Activated gamma-delta T cell treated with anti-CD3 and anti-CD28 coated beads, Interleukin-2, amount 50 U/mL, for 16 hours (primary cell): ENCODE measurements at places on chromosomes 7 and 10.

DNA sequence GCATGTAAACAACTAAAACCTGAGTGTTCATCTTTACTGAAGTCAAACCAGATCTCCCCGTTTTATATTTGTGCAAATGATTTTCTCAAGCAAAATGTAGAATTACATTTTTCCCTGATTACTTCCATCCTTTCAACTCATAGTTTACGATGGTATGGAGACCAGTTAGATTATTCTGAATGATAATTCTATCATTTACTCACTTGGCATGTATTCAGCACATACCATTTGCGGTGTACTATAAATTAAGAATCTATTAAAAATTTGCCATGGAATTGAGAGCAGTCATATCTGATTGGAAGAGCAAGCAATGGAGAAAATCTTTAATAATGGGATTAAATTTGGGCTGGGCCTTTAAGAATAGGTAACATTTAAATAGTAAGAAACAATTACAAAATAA lies 22.4 kb downstream of the DNAJC1 start:
- DNase-seq, result no peak

DNA sequence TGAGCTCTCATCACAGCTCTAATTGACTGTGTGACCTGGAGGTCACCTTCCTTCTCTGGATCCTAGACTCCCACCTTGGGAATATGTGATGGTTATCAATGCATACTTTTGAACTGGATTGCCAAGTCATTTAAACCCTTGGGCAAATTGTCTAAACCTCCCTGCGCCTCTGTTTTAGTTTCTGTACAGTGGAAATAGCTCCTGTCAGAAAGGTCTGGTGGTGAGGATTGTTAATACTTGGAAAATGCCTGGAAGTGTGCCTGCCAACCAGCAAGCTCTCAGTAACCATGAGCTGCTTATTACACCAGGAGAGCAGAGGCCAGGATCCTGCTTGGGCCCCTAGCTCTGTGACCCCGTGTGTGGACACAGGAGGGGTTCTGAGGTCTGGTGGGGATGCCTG lies 108.7 kb upstream of the PPIF start:
- no peak for DNase-seq

DNA sequence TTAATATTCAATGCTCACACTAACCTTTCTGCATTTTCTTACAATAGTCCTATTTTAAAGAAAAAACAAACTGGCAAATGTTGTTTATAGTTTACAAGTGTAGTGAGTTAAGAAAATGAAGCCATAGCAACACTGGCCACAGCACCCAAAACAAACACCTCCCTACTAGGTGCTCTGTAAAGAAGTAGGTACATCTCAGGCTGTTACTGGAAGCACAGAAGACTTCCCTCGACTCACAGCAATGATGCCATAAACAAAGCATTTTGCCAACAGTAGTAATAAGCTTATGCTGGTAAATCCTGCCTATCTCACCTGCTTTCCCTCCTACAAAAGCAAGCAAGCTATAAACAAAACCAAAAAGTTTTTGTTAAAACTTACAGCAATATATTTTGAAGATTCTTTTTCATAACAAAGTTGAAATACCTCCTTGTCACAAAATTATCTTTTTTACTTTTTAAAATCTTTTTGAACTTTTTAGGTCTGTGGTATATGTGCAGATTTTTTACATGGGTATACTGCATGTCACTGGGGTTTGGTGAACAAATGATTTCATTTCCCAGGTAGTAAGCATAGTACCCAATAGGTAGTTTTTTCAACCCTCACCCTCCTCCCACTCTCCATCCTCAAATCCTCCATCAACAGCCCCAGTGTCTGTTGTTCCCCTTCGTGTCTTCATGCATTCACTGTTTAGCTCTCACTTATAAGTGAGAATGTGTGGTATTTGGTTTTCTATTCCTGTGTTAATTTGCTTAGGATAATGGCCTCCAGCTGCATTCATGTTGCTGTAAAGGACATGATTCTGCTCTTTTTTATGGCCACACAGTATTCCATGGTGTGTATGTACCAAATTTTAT lies 28.4 kb downstream of the COA1 start:
- no peak for DNase-seq

DNA sequence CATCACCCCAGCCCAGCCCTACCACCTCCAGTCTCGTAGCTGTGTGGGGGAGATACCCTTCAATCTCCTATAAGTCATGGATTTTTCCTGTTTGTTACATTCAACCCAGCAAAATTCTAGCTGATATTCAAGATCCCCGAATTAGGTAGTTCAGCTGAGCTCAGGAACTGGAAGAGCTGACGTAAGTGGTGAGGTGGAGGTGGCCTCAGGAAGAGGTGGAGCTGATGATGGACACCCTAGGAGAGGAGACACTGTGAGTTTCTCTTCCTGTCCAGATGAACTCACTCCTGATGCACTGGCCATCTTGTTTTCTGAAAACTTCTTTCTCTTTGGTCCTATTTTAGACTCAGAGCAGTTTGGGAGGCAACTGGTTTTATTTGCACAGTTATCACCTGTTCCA lies 90.5 kb upstream of the PITRM1 start:
- no peak for DNase-seq

- DNase-seq, result no peak
These were observed 15.6 kb downstream of the FAM107B start for GRCh38 chr10:14758994-14759664.

DNA sequence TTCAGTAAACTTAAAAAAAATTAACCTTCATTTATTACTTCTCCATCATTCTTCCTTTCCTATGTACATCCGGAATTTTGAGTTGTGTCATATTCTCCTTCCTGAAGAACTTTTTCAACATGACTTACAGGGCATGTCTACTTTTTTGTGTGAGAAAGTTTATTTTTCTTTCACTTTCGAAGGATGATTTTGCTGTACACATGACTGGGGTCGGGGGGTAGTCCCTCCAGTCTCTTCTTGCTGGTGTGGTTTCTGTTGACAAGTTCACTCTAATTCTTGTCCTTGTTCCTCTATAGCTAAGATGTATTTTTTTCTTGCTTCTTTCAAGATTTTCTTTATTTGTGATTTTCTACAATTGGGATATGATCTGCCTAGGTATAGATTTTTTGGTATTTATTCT lies 55.8 kb downstream of the INPP5A start:
- no peak for DNase-seq

- no peak for DNase-seq
These were observed 14.0 kb upstream of the CDH23 start for GRCh38 chr10:71382757-71383156.

DNA sequence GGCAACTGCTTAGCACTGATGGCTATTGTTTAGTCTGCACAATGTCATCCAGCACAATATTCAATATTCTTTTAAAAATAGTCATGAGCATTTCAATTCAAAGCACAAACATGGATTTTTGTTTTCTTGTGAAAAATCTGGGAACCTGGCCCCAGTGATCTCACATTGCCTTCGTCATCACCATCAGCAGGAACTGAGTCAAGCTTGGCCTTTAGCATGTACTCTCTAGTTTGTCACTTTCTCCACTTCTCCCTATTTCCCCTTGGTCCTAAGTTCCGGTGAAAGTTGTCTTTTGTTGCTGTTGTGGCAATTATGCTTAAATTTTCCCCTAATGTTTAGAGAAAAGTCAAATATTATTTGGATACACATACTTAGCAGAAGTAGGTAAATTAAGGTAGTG lies 252.9 kb upstream of the SORCS1 start:
- DNase-seq, result no peak

GRCh38 chr10:121373411-121373810 lies 224.8 kb downstream of the FGFR2 start:
- DNase-seq, result no peak

- DNase-seq, result no peak
These were observed 35.5 kb downstream of the SVOPL start for GRCh38 chr7:138665669-138666140.

DNA sequence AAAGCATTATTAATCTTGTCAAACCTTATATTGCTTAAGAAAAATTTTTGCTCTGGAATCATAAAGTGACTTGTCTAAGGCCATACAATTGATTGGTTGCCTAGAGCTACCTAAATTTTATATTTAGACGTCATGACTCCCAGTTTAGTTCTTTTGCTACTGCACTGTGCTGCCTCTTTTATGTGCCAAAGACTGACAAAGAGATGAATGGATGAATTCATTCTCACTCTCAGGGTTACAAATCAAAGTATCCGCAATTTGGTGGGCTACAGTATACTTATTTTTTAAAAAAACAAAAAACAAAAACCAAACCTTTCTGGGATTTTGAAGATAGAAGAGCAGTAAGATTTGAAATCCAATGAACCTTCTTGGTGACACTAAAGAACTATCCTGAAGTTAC lies 27.7 kb upstream of the TMEM229A start:
- DNase-seq, result no peak

DNA sequence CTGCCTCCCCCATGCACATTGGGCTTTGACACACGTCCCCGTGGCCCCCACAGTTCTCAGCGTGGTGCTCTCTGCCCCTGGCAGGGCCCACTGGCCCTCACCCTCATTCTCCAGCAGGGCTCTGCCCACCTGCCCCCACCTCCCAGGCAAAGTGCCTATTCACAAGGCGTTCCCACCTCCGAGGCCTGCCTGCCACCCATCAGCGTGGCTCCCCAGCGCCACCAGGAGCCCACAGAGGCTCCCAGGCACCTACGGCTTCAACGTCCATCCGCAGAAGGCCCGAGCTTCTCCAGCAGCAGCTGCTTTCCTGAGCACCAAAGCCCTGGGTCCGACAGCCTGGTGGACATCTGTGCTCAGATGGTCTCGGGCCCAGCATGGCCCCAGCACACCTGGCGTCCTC lies 211.8 kb upstream of the PPP2R2D start:
- no peak for DNase-seq

GRCh38 chr10:43749940-43750552 lies 101.4 kb upstream of the ZNF32 start:
- no peak for DNase-seq

DNA sequence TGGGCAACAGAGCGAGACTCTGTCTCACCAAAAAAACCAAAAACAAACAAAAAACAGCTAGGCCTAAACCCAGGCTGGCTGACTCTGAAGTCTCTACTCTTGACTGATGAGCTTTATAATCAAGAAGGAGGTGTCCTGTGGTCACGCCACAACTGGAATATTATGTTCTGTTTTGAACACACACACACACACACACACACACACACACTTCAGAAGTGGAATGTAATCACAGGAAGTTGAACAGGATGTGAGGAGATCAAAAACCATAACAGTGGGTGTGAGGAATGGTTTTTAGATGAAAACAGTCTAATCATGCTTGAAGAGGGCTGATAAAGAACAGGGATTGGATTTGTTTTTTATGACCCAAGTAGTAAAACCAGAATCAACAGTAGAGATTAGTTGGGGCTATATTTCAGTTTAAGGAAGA lies 51.1 kb upstream of the IL6 start:
- DNase-seq, result no peak

DNA sequence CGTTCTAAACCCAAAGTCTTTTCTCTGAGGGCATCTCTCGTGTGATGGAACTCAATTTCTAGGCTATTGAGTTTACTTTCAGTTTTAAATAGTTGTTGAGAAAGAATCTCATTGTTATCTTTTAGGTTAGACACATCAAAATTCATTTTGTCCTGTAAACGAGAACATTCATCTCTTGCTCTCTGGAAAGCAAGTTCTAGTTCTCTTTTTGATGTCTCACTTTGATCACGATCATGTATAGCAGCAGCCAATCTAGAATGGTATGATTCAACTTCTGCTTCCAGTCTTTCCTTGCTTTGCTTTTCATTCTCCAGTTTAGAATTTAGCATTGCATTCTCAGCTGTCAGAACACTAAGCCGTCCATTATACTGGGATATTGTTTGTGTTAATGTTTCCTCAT lies 65.1 kb downstream of the ANKRD26 start:
- DNase-seq, result no peak

- DNase-seq, result no peak
These were observed 174.2 kb upstream of the VIPR2 start for GRCh38 chr7:159318682-159319351.

GRCh38 chr10:44020322-44021111 lies 364.4 kb downstream of the CXCL12 start:
- no peak for DNase-seq

GRCh38 chr7:45980181-45980905 lies 59.3 kb upstream of the IGFBP3 start:
- no peak for DNase-seq

- DNase-seq, result no peak
These were observed 158.4 kb downstream of the ZMYND11 start for GRCh38 chr10:293636-294035.

GRCh38 chr10:130962240-130963051 lies 349.1 kb downstream of the TCERG1L start:
- no peak for DNase-seq

DNA sequence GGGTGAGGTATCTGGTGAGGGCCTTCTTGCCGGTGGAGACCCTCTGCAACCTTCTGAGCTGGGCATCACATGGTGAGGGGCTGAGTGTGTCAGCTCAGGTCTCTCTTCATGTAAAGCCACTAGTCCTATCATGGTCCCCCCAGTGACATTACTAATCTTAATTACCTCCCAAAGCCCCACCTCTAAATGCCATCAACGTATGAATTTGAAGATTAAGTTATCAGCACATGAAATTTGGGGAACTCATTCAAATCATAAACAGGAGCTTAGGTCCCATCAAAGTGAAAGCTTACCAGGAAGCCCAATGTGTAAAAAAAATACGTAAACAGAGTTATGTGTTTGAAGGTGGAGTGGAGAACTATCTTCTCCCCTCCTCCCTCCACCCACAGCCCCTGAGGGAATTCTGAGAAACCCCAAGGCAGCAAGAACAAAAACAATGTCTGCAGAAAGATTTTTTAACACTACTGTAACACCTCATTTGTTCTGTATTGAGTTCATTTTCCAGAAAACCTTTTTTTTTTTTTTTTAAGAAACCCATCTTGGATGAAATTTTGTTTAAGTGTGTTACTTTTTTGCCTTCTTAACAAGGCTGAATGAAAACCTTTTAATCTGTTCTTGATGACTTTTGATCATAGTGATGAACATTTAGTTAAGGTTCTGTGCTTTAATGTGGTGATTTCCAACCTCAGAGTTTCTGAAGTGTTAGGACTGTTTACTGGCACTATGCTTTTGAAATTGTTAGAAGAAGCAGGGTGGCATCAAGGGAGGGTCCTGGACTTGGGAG lies 19.1 kb upstream of the PCGF5 start:
- peak; percentile 38 for DNase-seq

DNA sequence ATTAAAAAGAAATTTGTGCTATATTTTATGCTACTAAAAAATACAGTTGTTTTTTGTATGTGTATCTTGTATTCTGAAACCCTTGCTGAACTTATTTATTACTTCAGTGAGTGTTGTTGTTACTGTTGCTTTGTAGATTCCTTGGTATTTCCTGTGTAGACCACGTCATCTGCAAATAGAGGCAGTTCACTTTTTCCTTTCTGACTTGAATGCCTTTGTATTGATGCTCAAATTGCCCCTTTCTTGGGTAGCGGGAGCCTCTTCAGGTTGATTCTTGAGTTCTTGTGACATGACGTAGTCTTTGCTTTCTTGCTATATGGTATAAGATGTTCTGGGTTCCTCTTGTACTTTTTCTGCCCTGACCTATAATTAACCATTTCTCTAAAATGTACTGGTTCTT lies 504.1 kb downstream of the SDK1 start:
- DNase-seq, result no peak

DNA sequence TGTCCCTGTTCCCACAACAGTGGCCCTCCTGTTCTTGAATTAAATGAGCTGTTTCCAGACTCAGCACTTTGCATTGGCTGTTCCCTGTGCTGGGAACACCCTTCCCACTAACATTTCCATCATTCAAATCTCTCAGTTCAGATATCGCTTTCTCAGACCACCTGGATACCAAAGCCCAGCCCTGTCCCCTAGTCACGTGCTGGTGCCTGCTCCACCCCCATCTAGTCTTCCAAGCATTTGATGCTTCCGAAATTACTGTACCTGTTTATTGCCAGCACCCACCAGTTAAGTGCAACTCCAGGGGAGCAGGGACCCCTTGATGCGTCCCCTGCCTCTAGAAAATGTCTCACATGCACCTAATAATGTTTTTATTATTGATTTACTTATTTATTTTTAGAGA lies 3.0 kb upstream of the SLC29A4 start:
- no peak for DNase-seq
